ENCODE measurements at places on chromosomes 7 and 10. TPM values are rescaled to one million over a fixed set of nuclear protein-coding genes. Genes with fewer than 3 reads are reported as not detected.

- no peak for DNase-seq
Observed at GRCh38 chr7:34075523-34076370, 170.4 kb downstream of the BMPER start.

DNA sequence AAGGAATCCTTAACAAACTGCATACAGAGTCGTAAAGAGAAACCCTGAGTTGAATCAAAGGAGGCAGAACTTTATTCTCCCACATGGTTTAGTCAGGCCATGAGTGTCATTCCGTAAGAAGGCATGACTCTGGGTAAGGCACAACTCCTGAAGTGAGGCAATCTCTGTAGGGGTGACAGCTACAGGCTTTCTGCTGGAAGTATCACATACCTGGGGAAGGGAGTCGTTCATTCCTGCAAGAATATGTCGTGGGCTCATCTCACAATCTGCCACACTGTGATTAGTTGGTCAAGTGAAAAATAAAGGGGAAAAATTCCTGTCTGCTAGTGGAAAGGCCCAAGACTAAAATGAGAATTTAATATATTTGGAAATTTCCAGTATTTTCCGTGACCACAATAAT lies 392.6 kb downstream of the POM121L12 start:
- DNase-seq, result no peak

The CALHM1 gene
- not detected for total RNA-seq

DNA sequence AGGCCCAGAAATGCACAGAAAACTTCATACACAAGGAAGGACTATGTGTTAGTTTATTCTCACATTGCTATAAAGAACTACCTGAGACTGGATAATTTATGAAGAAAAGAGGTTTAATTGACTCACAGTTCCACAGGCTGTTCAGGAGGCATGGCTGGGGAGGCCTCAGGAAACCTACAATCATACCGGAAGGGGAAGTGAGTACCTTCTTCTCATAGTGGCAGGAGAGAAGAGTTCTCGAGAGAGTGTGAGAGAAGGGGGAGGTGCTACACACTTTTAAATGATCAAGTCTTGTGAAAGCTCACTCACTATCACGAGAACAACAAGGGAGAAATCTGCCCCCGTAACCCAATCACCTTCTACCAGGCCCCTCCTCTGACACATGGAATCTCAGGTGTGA lies 16.8 kb upstream of the RAMP3 start:
- no peak for DNase-seq

The TRIM50 gene
- total RNA-seq, result 0.12 TPM

The SUGCT gene
- 5.7 TPM for total RNA-seq

DNA sequence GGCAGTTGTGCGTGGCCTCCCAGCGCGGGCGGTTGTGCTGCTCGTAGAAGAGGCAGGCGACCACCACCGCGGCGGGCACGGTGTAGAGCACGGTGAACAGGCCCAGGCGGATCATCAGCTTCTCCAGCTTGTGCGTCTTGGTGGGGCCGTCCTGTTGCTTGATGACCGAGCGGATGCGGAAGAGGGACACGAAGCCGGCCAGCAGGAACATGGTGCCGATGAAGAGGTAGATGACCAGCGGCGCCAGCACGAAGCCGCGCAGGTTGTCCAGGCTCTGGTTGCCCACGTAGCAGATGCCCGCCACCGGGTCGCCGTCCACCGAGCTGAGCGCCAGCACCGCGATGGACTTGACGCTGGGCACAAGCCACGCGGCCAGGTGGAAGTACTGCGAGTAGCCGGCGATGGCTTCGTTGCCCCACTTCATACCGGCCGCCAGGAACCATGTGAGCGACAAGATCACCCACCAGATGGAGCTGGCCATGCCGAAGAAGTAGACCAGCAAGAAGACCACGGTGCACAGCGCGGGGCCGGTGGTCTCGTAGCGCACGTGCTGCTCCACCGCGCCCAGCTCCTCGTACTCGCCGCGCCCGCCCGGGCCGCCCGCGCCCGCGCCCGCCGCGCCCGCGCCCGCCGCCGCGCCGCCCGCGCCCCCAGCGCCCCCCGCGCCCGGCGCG lies 2.2 kb downstream of the FZD8 start:
- peak; percentile 72 for DNase-seq

DNA sequence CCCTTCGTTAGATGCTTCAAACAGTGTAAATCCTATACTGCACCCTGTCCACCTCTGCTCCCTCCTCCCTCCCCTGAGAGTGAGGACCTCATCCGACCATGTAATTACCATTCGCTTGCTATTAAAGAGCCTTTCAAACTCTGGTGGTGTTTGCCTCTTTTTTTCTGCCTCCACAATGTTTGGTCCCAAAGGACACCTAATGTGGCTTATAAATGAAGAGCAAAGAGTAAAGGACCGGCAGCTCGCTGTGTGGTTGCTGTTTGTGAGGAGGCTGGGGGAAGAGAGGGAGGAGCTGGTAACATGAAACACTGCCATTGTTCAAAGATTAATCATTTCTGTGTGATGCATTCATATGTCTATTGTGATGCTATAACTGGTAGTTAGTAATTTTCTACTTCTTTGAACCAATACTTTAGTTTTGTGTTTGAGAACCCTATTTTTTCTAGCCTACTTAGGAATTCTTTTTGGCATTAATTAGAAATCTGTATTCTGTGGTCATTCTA lies 27.9 kb downstream of the MTURN start:
- no peak for DNase-seq

The SLC26A3 gene
- total RNA-seq, result not detected

DNA sequence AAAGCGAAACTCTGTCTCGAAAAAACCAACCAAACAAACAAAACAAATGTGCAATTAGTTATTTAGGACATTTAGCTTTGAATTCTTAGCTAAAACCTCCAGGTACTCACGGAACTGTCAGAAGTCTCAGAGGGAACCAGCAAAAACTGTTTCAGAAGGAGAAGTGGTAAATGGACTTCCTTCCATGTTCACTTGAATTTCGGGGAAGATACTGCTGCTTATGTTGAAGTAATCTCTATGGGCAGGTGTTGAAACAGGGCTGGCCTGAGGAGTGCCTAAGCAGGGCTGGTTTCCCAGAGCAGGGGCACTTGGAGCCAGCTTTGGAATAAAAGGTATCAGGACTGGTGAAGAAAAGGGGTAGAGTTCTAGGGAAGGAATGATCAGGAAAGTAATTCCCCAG lies 2.4 kb upstream of the EXOC6 start:
- no peak for DNase-seq

- no peak for DNase-seq
Observed at GRCh38 chr10:106278383-106278782, 886.1 kb downstream of the SORCS1 start.

DNA sequence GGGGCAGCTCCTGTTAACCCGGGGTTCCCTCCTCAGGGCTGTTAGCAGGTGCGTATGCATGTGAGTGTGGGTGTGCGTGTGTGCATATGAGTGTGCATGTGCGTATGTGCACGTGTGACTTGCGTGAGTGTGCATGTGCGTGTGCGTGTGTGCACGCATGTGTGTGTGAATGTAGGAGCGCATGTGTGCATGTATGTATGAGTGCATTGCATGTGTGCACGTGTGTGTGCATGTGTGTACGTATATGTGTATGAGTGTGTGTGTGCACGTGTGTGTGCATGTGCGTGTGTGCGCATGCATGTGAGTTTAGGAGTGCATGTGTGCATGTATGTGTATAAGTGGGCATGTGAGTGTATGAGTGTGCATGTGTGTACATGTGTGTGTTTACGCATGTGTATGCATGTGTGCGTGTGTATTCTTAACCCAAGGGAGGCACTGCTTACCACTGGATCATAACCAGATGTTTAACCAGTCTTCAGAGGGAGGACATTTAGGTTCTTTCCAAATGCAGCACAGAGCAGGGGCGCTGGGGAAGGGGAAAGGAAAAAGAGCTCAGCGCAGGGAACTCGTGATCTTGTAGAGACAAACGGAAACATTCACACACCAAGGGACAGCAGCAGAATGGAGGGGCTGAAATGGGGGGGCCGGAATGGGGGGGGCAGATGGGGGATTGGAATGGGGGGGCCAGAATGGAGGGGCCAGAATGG lies 45.0 kb downstream of the PWWP2B start:
- peak; percentile 20 for DNase-seq

- no peak for DNase-seq
Observed at GRCh38 chr10:119166564-119166963, 1.1 kb upstream of the SFXN4 start.

DNA sequence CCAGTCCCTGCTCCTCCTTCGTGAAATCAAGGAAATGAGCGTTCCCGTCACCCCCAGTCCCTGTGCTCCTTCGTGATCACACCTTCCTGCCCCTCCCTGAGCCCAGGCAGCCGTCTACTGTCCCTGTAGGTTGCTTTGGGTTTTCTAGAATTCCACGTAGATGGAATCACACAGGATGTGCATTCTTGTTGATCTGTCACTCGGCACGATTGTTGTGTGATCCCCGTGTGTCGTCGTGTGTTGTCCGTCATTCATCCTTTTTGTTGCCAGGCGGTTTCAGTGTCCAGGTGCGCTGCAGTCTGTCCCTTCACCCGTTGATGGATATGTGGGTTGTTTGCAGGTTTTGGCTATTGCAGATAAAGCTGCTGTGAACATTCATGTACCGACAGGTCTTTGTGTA lies 9.4 kb downstream of the MTG1 start:
- no peak for DNase-seq

The TAS2R40 gene
- not detected for total RNA-seq

The SLC16A12 gene
- total RNA-seq, result 4.4 TPM

DNA sequence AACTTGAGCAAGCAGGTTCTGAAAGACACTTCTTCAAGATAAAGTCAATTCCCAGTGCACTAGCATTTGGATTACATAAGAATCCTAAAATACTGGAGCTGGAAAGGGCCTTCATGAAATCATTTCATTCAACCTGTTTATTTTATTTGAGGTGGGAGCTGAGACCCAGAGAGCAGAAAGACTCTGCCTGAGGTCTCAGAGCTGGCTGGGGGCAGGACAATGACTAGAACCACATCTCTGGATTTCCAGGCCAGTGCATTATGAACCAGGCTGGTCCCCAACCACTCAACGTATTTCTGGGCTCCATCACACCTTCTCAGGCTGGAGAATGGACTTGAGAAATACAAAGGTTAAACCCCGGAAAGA lies 8.4 kb downstream of the ANXA11 start:
- DNase-seq, result no peak
